ENCODE measurements at places on chromosomes 11 and 22.

DNA sequence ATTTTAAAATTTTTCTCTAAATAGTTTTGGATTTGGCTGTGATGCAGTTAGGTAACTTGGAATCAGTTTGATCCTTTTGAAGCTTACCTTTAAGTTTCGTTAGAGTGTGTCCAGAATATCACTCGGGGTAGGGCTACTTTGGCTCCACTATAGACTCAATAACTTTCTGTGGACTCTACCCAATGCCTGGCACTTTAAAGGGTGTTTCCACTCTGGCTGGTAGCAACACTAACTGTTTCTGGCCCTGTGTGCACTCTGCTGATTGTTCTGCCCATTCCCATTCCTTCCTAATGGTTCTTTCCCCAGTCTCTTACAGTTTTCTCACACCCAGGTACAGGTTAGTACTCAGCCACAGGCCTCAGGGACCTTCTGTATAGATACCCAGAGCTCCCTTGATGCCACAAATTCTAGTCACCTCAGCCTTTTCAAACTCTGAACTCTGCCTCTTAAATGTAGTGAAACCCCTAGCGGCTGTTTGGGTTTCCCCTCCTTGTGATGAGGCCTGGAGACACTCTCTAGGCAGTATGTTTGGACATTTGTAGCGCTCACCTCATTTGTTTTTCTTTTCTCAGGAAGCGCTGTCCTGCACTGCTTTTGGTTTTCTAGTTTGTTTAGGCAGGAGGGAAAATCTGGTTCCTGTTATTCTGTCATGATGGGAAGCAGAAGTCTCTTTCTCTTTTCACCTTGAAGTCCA is 16.8 kb downstream of the CUL5 start:
- no peak for DNase-seq

- DNase-seq: no peak
Measured at GRCh38 chr11:2434506-2435255, 9.6 kb downstream of the TRPM5 start.

DNA sequence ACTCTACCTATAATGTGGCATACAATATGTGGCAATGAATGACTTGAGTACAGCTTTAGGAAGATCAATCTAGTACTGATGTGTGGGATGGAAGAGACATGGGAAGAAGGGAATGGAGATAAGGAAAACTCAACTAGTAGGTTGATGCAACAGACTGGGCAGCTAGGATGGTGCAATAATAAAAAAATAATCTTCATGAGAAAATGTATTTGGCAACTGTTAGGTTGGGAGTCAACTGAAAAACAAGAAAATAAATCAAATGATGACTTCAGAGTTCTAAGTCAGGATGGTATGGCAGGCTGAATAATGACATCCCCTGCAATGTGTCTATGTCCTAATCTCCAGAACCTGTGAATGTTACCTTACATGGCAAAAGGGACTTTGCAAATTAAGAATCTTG is 236.8 kb upstream of the PITPNB start:
- DNase-seq: no peak

- no peak for DNase-seq
Measured at GRCh38 chr11:65291613-65292012, 23.1 kb upstream of the CDC42EP2 start.

DNA sequence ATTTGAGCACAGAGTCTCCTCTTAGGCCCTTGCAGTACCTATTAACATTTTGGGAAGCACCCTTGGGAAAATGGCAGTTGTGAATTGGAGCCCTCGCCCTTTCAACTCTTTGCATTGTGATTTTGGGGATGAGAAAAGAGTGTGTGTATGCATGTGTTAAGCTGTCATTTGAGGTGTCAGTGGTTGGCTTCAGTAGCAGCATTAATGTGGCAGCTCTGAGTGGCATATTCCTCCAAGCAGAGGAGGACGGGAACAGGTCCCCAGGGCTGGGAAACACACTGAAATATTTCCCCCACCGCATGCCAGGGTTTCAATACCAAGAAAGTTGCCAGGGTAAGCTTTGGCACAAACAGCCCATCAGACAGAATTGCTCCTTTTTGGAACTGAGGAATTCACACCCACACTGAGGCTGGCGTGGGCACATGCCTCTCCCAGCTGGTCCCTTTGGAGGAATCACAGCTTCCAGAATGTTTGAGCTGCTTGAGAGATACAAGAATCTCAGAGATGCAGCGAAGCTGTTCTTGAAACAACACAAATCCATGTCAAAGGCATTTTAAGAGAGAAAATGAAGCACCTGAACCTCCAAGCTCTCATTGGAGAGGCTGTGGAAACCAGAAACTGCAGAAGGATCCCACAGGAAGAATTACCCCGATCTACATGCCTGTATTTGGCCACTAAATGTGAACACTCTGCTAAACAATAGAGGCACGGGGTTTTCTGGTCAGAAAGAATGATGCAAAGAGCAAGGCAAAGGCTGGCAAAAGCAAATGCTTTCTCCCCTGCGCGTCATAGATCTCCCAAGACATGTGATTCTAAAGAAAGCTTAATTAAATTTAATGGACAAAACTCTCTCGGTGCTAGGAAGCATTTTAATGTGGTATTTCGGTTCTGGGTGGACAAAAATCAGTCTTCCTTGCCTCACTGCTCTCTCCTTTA is 67.2 kb upstream of the RCN1 start:
- DNase-seq: no peak

GRCh38 chr11:78417175-78417887 is at the start of gene GAB2:
GAB2 (minus strand) TSS chr11:78417820; CDS start chr11:78417720, 100 bp downstream.
- DNase-seq: peak; percentile 28

GRCh38 chr11:96105197-96105895 is 181.4 kb upstream of the MTMR2 start:
- DNase-seq: peak; percentile 42

DNA sequence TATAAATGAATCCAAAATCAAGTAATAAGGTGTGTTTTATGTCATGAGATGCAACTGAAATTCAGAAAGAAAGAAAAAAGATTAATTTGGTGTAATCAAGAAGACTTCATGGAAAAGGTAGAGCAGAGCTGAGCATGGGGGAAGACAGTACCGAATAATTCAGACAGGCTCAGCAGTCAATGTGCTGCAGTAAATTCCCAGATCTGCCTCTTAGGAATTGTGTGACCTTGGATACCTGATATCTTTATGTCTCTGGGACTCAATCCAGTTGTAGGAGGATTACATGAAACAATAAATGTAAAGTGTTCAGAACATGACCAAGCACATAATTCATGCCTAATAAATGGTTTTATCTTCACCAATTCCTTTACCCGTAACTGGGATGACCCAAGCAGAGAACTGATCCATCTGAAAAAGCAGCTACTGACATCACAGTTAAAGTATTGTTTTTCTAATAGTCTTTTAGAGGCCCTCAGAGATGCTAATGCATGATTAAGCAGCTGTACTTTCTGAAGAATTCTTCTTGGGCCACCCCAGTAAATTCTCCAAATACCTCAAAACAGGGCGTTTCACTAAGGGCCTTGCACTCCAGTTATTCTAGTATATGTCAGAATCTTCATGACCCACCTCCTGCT is 7.8 kb downstream of the MS4A12 start:
- no peak for DNase-seq

DNA sequence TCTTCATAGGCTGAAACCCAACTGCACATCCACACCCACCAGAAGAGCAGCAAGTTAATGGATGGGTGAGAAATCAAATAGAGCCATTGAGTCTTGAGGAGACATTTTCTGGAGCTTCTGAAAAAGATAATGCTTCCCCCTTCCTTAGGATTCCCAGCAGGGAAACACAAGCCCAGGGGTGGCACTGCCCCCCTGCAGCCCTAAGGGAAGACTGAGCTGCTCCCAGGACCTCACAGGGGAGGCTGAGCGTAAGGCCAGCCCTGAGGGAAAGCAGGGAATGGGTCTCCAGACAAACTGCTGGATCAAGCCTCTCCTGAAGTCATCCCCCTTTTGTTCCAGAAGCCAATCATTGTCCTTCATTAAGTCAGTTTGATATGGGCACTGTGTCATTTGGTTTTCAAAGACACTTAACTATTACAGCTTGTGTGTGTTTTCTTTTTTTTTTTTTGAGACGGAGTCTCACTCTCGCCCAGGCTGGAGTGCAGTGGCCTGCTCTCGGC is 15.1 kb downstream of the LTO1 start:
- DNase-seq: no peak

- DNase-seq: peak; percentile 42
Measured at GRCh38 chr11:94602430-94603372, 35.5 kb downstream of the PIWIL4 start.

DNA sequence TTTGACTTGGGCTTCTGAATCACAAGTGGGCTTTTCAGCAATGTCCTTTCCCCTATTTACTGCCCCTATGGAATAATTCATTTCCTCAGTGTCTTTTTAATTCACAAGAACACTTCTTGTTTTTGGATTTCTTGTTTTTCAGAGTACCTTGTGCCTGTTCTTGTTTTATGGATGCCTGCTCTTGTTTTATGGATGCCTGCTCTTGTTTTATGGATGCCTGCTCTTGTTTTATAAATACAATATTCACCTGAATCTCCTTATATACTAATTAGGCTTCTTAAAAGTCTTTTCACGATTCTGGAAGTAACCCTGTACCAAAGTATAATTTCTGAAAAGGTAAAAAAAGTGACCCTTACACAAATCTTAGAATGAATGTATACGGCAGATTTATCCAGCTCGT is 32.8 kb downstream of the CACNA1I start:
- DNase-seq: no peak

DNA sequence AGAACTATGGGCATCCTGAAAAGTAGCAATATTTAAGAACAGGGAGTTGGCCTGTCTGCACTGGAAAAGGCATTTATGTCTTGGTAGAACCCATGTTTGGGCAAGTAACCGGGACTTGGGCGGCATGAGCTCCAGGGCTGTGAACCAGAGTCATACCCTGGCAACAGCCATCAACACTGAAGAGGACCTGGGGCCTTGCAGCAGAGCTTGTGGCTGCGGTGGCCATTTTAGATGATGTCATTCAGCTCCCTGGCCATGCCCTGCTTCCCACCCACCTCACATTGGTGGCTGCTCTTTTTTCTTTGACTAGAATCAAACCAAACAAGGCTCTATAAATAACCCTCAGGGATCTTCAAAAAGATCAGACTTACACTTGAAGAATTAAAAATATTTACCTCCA is 26.6 kb downstream of the EHF start:
- no peak for DNase-seq

DNA sequence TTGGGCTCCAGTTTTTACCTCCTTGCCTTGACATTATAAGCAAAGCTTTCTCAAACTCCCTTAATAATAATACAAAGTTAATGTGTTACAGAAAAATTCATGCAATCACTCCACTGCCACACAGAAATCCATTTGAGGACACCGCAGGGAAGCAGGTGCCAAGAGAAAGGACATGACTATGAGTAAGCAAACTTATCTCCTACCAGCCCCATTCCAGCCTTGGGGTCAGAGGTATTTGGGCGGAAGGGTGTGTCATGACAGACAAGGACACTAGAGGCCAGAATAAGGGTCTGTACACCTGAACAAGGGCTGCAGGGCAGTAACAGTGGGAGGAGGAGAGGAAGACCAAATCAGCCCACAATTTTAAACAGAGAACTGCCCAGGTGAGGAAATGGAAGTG is 5.9 kb downstream of the GNG3 start:
- DNase-seq: no peak

DNA sequence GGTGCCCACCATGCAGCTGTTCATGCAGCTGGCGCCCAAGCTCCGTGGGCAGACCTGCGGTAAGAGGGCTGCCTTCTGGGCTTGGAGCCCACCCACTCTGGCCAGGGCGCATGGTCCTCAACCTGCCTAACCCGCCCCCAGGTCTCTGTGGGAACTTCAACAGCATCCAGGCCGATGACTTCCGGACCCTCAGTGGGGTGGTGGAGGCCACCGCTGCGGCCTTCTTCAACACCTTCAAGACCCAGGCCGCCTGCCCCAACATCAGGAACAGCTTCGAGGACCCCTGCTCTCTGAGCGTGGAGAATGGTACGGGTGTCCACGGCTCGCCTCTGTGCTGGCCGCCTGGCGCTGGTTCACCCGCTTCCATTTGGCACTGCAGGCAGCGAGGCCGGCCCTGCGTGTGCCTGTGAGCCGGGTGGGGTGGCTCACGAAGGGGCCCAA is 11.0 kb downstream of the MUC5AC start:
- DNase-seq: no peak

DNA sequence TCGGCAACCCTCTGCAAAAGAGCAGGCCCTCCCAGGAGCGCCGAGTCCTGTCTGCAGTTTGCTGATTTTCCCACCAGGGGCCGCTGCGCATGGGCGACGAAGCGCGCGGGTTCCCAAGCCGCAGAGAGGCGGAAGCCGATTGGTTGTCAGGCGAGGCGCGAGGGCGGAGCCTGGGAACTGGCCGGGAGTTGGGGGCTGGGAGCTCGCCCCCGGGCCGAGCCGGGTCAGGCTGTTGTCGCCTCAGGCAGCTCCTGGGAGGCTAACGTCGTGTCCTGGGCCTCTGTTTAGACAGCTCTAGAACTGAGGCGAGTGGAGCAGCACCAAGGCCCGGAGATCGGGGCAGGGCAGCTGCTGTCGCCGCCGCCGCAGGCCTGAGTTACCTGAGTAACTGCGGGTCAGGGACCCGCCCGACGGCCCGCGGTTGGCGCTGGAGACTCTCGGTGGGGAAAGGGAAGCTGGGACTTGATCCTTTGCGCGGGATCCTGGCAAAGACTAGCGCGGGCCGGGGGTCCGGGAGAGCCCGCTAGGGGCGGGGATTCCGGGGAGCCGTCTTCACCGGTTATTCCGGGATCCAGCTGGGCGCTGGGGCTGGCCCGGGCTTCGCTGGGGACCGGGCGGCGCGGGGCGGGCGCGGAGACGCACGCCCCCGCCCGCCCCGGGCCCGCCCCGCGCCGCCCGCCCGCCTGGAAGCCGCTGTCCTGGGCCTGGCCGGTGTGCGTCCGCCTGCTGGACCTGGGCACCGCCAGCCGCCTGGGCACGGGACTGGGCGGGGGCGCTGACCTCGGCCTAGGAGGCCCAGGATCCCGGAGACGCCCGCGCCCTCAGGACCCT is at the start of gene STIM1:
TSS of gene STIM1 (plus strand) at position 688 of the 831 bp plus-strand sequence. CDS start 607 bp downstream, outside the sequence.
- DNase-seq: peak; percentile 99

GRCh38 chr11:86570451-86570850 is 102.0 kb downstream of the ME3 start:
- no peak for DNase-seq

- no peak for DNase-seq
Measured at GRCh38 chr11:89604281-89604680, 105.8 kb upstream of the TRIM77 start.

DNA sequence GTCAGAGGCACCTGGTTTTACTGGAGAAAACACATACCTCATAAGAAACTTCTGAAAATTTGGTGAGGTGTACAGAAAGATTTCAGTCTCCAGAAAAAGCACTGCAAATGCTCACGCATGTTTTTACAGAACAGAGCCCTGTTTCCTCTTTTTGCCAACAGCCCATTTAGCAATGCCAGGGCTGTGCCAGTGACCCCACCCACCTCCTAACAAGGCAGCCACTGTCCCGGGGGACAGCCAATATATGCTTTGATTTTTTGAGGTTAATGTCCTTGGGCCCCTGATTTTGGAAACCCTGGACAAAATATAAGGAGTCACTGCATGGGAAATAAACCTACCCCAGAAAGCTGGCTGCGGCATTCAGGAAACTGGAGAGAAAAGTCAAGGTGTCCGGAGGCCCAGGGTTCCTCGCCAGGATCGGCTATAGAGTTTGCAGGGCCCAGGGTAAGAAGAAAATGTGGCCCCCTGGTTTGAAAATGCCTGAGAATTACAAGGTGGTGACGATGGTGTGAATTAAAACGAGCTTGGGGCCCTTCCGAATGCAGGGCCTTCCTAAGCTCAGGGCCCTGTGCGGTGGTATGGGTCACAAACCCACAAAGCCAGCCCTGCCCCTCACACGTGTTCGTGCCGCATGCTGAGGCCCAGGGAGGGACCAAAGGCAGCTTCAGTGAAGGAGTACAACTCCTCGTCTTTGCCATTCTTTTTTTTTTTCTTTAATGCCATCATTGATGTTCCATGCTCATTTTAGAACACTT is 71.1 kb upstream of the WNT7B start:
- DNase-seq: no peak

Data from CD4-positive, alpha-beta T cell treated with Interleukin-2 at 100 ng/mL for 4 hours (primary cell).